ENCODE measurements at places on chromosomes 6 and 20. TPM values are rescaled to one million over a fixed set of nuclear protein-coding genes. Genes with fewer than 3 reads are reported as not detected.

The ALDH5A1 gene
- 5.0 TPM for total RNA-seq

The C6orf47 gene
- total RNA-seq, result 10.5 TPM

The ASIP gene
- total RNA-seq, result not detected

The FAM209B gene
- total RNA-seq, result 3.9 TPM

The COL20A1 gene
- not detected for total RNA-seq

The WFDC10A gene
- not detected for total RNA-seq

The COQ3 gene
- 2.2 TPM for total RNA-seq

The TBPL1 gene
- total RNA-seq, result 34.7 TPM

The TPBG gene
- 0.36 TPM for total RNA-seq

The CCM2L gene
- total RNA-seq, result not detected

The FHL5 gene
- total RNA-seq, result not detected

The GNAS-AS1 gene
- total RNA-seq, result not detected

The TCF15 gene
- total RNA-seq, result not detected

The MRS2 gene
- 3.7 TPM for total RNA-seq

The CLVS2 gene
- total RNA-seq, result not detected

The FAM83B gene
- not detected for total RNA-seq

The PRDM13 gene
- not detected for total RNA-seq

The WFDC10B gene
- total RNA-seq, result not detected

The ZNF451 gene
- 132 TPM for total RNA-seq

The HRH3 gene
- total RNA-seq, result not detected

The GUCA1A gene
- total RNA-seq, result not detected

The SIRPG gene
- 28.0 TPM for total RNA-seq

The RCAN2 gene
- total RNA-seq, result not detected

The TREM1 gene
- total RNA-seq, result 2.8 TPM

The FOXA2 gene
- total RNA-seq, result not detected

The WFDC5 gene
- total RNA-seq, result not detected

The KCNB1 gene
- 0.08 TPM for total RNA-seq

The ACTL10 gene
- total RNA-seq, result 0.28 TPM

The LST1 gene
- total RNA-seq, result 8.9 TPM

The ADGB gene
- total RNA-seq, result not detected

The MROH8 gene
- 1.1 TPM for total RNA-seq

The PGK2 gene
- total RNA-seq, result not detected

The C20orf141 gene
- not detected for total RNA-seq

The MRPL2 gene
- 42.8 TPM for total RNA-seq

The ARMC12 gene
- 1.9 TPM for total RNA-seq

The LY6G5B gene
- total RNA-seq, result 27.0 TPM

The FABP7 gene
- total RNA-seq, result not detected

The OR2H1 gene
- total RNA-seq, result not detected

The BHLHE23 gene
- not detected for total RNA-seq

The BEND6 gene
- total RNA-seq, result not detected

The KCNQ5 gene
- 2.1 TPM for total RNA-seq

The NCOA3 gene
- 65.4 TPM for total RNA-seq

The NINL gene
- total RNA-seq, result 4.0 TPM
